ENCODE measurements at places on chromosomes 1 and 21.
A peak's percentile ranks its signal among the peaks of the same experiment; 100 is the strongest.

GRCh38 chr1:26038904-26039303 is 7.0 kb downstream of the SLC30A2 start:
- no peak for DNase-seq

DNA sequence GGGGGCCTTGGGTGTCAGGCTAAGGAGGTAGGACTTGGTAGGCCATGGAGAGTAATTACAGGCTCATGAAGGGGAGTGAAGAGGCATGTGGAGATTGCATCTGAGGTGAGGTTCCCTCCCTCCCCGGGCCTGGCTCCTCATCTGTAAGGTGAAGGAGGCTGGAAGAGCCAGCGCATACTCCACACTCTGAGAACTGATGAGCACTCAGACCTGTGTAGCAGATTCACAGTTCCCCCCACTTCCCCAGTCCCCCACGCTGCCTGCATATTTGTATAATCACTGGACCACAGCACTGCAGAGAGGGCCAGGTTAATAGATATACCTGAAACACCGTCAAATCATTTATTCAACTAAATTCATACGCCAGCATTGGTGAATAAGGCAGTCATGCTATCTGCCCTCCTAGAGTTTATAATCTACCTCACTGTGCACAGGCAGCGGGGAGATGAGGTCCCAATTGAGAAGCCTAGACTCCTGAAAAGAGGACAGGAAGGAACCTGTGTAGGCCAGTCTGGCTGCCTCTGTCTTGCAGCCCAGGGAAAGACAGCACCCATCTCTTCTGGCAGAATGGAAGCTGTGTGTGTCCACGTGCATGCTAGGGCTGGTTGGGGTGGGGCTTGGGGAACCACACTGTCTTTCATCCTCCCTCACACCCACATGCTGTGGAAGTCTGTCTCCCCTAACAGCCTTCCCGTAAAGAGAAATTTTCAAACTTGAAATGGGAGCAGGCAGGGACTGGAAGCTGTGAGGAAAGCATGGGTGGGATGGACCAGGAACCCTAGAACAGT is 110.6 kb upstream of the ATP1A1 start:
- DNase-seq = no peak

- no peak for DNase-seq
Observed at GRCh38 chr1:1554550-1554925, 14.1 kb upstream of the TMEM240 start.

DNA sequence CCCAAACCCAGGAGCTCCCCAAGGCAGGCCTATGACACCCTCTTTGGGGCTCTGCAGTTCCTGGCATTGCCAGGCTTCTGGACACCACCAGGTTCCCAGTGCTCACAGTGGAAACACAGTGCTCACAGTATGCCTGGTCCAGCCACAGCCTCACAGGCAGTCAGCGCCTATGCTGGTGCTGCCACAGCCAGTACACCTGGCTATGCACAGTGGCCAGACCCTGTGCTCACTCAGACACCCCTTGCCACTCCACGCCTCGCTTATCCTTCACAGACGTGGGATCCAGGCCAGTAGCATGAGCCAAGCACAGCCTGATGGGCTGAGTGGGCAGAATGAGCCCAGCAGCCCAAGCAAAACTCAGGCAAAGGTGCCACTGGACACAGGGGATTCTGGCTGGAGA is 579.2 kb upstream of the ADGRL2 start:
- DNase-seq = no peak

DNA sequence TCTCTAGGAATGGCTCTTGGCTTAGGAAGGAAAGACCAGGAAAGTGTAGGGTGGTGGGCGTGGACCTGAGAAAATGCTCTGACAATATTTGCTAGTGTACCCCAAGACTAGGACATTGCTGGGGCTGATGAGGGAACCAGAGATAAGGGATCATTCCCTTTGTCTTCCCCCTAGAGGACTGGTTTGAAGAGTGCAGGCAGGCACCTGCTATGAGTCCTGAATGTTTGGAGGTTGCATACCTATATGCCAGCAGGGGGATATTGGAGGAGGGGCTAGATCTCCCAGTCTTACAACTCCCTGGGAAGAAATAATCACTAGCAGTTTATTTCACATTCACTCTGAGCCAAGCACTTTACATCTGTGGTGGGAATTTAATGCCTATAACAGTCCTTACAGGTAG is 6.0 kb upstream of the BCL10 start:
- DNase-seq = no peak

GRCh38 chr21:40846587-40847411 is at the start of gene DSCAM:
TSS of gene DSCAM (minus strand) at chr21:40847158. CDS start at chr21:40846661, 497 bp downstream.
- no peak for DNase-seq

DNA sequence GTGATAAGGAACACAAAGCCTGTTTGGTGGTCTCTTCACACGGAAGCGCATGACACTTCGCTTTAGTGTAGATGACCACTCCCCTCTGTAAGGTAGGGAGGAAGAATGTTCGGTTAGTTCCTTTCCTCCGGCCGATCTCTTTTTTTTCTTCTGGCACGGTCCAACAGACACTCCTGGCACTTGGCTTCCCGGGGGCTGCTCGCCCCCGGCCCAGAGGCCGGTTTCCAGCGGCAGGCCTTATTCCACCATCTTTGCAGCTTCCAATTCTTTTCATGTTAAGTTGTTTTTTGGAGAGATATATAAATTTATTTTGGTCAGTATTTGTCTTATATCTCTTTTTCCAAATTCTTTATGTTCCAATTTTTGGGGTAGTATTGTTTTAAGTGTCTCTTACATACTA is 151.8 kb upstream of the GREM2 start:
- no peak for DNase-seq

DNA sequence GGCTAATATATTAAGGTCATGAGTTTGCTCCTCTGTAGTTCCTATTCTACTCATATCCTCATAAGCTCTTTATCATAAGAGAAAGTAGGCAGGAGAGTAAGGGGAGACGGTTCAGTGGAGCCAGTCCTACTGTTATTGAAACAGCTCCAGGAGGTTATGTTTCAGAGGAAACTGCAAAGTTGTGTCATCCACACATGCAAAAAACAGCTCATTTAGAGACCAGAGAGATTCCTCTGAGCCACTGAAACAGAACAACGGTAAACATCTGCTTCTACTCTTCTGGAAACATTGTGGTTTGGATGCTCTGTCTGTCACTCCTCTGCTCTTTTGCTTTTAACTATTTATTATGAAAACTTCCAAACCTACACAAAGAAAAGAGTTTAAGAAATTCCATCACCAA is 66.3 kb upstream of the PPP2R5A start:
- DNase-seq = no peak

- no peak for DNase-seq
Observed at GRCh38 chr1:61322008-61322744, 239.8 kb downstream of the NFIA start.

GRCh38 chr1:201084295-201084694 is 27.9 kb downstream of the CACNA1S start:
- DNase-seq = no peak

DNA sequence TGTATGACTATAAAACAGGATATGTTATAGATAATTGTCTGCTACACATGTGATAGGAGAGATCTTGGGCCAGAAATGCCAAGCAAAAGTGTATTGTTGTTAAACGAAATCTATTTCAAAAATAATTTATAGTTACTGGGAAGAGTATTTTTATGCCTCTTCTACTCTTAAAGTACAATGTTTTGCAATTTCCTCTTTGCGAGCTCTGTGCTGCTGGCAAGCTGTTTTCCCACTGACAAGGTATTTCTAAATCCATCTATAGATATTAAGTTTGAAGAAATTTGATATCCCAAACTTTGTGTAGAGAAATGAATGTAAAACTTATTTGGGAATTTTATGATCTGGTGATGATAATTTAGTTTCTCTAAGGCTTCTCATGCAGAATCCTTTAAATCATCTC is 63.3 kb upstream of the PTGFR start:
- DNase-seq = no peak

GRCh38 chr1:53585129-53585528 is 125.9 kb downstream of the DMRTB1 start:
- DNase-seq = peak; percentile 7

DNA sequence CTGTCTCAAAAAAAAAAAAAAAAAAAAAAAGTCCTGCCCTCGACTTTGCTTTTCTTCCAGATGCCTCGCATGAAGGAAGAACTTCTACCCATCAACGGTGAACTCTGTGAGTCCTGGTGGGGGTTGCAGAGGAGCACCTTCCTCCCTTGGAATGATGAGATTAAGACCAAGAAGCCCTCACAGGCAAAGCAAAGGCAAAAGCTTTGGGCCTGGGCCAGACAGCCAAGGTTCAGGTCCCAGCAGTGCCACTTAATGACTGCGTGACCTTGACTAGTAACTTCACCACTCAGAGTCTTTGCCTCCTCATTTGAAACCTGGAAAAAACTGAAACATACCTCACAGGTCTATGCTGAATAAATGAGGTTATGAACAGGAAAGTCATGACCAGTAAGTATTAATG is 55.5 kb downstream of the ZSCAN20 start:
- no peak for DNase-seq

- DNase-seq = no peak
Observed at GRCh38 chr1:193339401-193339800, 153.0 kb upstream of the B3GALT2 start.

DNA sequence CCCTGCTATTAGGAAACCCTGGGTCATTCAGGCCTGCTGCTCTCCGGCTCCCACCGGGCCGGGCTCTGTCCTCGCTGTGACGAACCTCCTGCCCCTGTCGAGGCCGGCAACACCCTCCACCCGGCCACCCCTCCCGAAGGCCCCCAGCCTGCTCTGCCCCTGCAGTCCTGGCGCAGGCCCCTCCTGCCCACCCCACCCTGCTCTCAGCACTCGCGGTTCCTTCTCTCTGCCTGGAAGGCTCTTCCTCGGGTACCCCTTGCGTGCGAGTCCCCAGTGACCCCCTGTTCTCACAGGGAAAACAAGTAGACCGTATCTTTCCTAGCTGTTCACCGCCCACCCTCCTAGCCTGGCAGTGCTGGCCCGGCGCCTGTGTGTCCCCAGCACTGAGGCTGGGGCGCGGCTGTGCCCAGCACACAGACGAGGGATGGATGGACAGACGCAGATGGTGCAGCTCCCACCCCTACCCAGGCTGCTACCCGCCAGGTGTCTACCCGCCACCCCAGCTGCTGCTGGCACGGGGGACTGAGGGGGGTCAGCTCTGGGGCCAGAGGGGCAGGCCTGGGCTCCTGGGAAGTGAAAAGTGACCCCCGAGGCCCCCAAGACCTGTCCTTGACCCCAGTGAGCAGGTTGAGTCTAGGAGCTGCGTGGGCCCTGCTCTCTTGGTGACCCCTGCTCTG is 3.1 kb upstream of the VWA1 start:
- DNase-seq = no peak

- DNase-seq = no peak
Observed at GRCh38 chr1:75672528-75673393, 51.7 kb upstream of the ACADM start.

GRCh38 chr1:37647281-37647680 is 12.6 kb upstream of the RSPO1 start:
- no peak for DNase-seq

GRCh38 chr1:156385534-156386031 is 16.6 kb downstream of the RHBG start:
- DNase-seq = peak; percentile 44

DNA sequence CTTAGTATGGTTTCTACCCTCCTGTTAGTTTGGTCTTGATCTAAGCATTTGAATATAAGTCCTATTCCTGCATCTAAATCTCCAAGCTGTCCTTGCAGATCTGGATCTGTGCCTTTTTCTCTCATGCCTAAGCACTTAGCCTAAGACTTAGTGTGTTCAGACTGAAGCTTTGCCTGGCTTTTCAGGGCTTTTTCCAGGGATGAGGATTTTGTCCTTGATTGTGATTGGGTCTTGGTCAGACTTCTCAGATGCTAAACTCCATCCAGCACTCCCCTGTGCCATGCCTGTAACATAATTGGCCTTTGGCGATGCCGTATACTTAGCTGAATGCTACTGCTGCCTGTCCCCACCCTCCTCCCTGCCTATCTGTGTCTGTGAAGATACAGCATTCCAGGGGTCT is 98.1 kb upstream of the NRIP1 start:
- no peak for DNase-seq

DNA sequence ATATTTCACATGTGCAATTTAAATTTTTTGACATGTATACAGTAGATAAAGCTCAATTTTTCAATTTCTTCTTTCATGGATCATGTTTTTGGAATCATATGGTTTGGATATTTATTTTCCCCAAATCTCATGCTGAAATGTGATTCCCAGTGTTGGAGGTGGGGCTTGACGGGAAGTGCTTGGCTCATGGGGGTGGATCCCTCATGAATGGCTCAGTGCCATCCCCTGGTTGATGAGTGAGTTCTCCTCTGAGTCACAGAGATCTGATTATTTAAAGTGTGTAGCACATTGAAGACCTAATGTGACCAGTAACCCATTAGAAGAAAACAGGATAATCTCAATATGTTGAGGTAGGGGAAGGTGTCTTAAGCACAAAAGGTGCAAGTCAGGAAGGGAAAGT is 9.1 kb upstream of the IFI16 start:
- no peak for DNase-seq

- no peak for DNase-seq
Observed at GRCh38 chr1:169091480-169091941, 15.0 kb upstream of the ATP1B1 start.

GRCh38 chr1:107076841-107077240 is 20.4 kb downstream of the PRMT6 start:
- DNase-seq = no peak

GRCh38 chr21:33229784-33230544 is at the start of gene IFNAR2:
TSS of gene IFNAR2 (plus strand) at chr21:33229938. CDS start at chr21:33241923, 11,985 bp downstream.
- peak; percentile 51 for DNase-seq

- no peak for DNase-seq
Observed at GRCh38 chr1:79255421-79255820, 248.9 kb upstream of the ADGRL4 start.

GRCh38 chr1:169486281-169487051 is 722 bp upstream of the SLC19A2 start:
- no peak for DNase-seq

GRCh38 chr1:162551969-162552683 is 9.4 kb upstream of the UAP1 start:
- DNase-seq = no peak

GRCh38 chr1:40825435-40825788 is 36.8 kb downstream of the CITED4 start:
- DNase-seq = no peak

- DNase-seq = no peak
Observed at GRCh38 chr1:64039390-64039926, 164.0 kb upstream of the UBE2U start.

DNA sequence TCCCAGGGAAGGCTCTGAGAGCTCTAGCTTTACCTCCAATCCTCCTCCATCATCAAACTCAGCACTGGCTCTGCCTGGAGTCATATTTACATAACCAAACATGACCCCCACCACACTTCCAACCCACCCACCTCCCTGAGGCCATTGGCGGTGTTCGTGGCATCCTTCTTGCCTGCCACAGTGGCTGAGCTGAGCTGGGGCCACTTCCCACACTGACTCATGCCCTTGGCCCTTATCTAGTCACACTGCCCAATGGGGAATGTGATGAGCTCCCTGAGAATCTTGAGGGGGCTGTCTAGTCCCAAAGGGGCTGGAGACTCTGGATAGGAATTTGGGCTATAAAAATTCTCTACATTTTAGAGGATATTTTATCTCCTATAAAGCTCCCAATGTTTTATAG is 230.9 kb upstream of the IRF2BP2 start:
- DNase-seq = no peak

- no peak for DNase-seq
Observed at GRCh38 chr1:168320800-168321450, 40.2 kb downstream of the TBX19 start.

- no peak for DNase-seq
Observed at GRCh38 chr1:85058311-85058710, 10.0 kb upstream of the MCOLN3 start.
